ENCODE measurements at places on chromosomes 5 and 9. TPM values are rescaled to one million over a fixed set of nuclear protein-coding genes. Genes with fewer than 3 reads are reported as not detected.

- DNase-seq = no peak
These were observed 311.6 kb downstream of the ISL1 start for GRCh38 chr5:51694826-51695225.

- DNase-seq = no peak
These were observed 276.4 kb downstream of the CDK5RAP2 start for GRCh38 chr9:120303519-120303918.

GRCh38 chr5:72213482-72213881 lies 106.2 kb downstream of the MAP1B start:
- DNase-seq = no peak

DNA sequence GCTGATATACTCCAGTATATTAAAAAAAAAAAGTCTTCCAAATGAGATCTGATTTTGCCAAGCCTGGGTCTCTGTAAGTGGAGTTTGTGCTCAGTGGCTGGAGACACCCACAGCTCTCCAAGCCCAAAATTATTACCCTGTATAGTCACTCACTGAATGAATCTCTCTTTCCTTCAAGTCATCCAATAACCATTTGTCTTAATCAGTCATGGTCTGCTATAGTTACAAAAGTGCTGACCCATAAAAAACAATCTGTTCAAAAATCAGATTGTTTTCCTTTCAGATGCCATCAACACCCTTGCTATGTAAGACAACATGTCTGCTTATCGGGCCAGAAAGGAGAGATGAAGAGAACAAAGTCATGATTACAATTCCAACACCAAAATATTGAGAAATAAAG lies 159.4 kb upstream of the FST start:
- DNase-seq = no peak

DNA sequence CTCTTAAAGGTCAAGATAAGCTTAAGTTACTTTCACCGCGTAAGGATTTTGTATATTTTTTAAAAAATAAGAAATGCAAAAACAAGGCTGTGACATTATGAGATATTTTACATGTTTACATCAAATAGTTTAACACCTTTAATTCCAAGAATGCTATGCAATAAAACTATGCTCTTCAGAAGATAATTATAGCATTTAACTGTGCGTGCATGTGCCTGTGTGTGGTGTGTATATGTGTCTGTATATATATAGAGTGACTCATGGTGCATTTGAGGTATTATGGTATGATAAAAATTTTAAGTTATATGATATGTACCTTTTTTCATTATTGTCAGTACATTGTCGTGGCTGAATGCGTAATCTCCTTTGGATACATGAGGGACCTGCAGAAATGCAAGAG lies 539.3 kb downstream of the PDE4D start:
- DNase-seq = no peak

DNA sequence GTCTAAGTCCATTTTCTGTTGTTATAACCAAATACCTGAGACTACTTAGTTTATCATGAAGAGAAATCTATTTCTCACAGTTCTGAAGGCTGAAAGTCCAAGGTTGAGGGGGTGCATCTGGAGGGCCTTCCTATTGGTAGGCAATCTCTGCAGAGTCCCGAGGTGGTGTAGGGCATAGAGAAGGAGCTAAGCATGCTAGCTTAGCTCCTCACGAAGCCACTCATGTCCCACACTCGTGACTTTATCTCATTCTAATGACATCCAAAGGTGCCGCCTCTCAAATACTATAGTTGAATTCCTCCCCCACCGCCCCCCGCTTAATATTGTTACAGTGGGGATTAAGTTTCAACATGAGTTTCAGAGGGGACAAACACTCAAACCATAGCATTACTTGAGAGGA lies 36.0 kb upstream of the ZBED3 start:
- DNase-seq = no peak

- no peak for DNase-seq
These were observed 37.9 kb downstream of the AHRR start for GRCh38 chr5:359301-359897.

DNA sequence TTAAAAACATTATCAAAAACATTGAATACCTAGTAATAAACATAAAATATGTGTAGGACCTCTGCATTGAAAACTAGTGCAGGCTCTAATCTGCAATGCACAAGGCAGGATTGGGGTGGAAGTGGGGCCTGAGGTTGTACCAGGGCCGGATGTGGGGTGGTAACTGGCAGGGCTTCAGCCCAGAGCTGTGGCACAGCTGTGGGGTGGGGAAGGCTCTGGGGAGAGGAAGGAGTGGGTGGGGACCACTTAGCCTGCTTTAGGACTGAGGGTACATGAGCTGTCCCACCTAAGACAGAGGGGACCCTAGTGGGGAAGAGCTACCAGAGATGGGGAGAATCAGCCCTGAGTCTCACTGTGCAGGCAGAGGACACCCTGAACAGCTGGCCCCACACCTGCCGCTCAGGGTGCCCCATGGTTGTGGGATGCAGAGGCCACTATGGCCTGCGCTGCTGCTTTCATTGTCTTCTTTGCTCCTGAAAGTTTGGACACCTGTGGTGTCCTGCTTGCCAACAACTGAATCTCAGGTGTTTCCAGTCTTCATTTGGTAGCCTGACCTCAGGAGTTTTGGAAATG lies 311.4 kb downstream of the TLE4 start:
- no peak for DNase-seq

DNA sequence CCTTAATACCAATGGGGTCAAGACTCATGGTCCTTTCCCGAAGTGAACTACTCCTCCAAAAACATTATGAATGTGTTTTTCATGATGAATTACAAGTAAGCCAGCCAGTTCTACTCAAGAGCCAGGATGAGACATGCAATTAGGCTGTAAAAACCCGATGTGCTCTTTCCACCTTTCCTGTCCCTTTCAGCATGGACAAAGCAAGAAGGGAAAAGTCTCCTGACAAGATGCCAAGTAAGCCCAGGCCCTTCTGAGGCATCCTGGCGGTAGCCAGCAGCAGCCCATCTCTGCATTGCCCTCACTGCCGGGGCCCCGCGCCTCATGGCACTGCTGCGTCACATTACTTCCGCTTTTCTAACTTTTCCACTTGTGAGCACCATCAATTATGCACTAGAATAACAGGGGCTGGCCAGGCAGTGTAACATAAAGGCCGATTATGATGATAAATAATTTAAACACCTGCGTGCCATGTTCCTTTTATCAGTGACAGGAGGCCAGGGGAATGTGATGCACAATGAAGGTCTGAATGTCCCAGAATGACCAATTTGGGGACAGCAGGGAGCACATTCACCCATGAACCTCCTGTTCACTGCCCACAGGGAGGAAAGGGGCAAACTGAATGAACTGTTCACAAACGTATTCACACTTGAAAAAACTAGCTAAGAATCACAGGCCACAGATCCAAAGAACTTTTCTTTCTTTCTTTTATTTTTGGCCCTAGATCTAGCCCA lies 37.4 kb downstream of the EFNA5 start:
- no peak for DNase-seq

GRCh38 chr9:93182572-93182971 lies 1.4 kb upstream of the WNK2 start:
- DNase-seq = no peak

DNA sequence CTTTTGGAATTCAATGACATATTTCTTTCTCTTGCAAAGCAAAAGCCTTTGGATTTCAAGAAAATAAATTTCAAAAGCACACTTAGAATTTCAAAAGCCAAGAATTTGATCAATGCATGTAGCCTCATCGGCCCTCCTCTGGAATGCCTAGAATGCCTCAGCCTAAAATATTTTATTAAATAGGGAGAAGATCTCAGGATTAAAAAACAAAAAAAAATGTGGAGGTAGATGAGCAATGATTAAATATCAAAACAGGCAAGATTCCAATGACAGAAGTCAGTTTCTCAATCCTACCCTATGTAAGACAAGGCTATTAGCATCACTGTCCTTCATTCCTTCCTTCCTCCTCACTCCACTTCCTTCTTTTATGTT lies 169.0 kb downstream of the CDH6 start:
- peak; percentile 30 for DNase-seq

- DNase-seq = no peak
These were observed 11.5 kb downstream of the STKLD1 start for GRCh38 chr9:133387680-133388079.

GRCh38 chr9:77997611-77998284 lies 33.9 kb downstream of the GNAQ start:
- no peak for DNase-seq

- no peak for DNase-seq
These were observed 378.6 kb downstream of the GADD45G start for GRCh38 chr9:89983411-89983810.

- no peak for DNase-seq
These were observed 433.2 kb downstream of the SEMA5A start for GRCh38 chr5:9112520-9113291.

GRCh38 chr5:1520791-1521453 lies 2.8 kb downstream of the LPCAT1 start:
- DNase-seq = no peak

GRCh38 chr9:137813651-137814415 lies 63.7 kb upstream of the CACNA1B start:
- DNase-seq = no peak

- no peak for DNase-seq
These were observed 256.2 kb upstream of the ACTBL2 start for GRCh38 chr5:57738787-57739186.

- DNase-seq = peak; percentile 57
These were observed 15.2 kb downstream of the NFIL3 start for GRCh38 chr9:91408475-91408874.

The TAF11L10 gene
- total RNA-seq = not detected

The CDKN2B-AS1 gene
- 1.2 TPM for total RNA-seq

The SLC25A2 gene
- 0.27 TPM for total RNA-seq

The DDX31 gene
- total RNA-seq = 13.9 TPM

The PCDHB4 gene
- 0.24 TPM for total RNA-seq

The MIGA2 gene
- total RNA-seq = 27.0 TPM

The POC5 gene
- 5.3 TPM for total RNA-seq

The ANKRD18B gene
- total RNA-seq = 7.1 TPM

The PTBP3 gene
- 37.4 TPM for total RNA-seq

The HINT2 gene
- 31.0 TPM for total RNA-seq

Measured in HFFc6 (cell line).